ENCODE measurements at places on chromosomes 11 and 22.

DNA sequence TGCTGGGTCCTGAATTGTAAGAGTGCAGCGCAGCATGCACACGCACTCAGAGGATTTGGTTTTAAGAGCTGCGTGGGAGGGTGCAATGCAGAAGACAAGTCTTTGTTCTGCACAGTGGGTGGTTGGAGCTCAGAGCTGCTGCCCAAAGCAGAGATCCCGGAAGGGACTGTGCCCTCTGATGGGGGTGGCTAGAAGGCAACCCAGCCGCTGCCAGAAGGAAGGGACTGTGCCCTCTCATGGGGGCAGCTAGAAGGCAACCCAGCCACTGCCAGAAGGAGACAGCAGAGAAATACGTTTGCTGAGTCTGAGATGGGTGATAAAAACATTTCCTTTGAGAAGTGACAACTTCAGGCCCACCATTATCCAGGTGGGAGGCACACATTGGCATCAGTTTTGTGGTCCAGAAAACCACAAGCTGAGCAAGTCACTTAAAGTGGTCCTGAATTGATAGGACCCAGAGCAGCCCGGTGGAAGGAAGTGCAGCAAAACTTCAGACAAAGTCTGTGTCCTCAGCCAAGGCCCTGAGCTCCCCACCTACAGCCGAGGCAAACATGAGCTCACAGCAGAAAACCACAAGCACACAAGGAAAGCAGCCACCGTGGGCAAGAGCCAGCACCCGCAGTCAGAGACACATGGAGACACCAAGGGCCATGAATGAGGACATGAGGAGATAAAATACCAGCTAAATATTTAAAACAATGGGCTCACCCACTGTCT lies 4.3 kb downstream of the KRTAP5-6 start:
- DNase-seq = no peak

DNA sequence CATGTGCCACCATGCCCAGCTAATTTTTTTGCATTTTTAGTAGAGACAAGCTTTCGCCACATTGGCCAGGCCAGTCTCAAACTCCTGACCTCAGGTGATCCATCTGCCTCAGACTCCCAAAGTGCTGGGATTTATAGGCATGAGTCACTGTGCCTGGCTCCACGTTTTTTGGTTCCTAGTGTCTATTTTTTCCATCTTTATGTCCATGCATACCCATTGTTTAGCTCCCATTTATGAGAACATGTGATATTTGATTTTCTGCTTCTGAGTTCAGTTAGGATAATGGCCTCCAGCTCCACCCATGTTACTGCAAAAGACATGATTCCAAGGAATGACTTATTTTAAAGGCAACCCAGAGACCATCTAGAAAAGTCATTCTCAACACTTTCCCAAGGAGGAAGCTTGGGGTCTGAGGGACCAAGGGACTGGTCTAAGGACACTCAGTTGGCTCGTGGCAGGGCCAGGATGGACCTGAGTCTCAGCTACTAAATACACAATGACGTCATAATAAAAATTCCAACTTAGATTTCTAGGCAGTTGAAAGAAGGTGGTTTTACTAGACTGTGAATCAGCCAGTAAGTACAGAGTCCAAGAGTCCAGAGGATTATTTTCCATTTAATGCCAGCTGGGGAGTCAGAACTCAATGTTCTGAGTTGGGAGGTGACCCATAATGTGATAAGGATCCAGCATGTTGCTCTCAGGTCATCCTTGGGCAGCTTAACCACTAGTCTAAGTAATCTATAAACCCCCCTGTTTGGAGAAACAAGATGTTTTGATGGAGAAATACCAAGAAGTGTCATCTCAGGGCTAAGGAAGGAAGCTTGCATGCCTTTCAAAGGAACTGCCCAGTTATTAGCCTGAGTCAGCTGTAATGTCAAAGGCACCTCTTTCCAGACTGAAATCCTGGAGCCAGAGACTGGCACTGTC lies 39.4 kb downstream of the ABTB2 start:
- peak; percentile 99 for DNase-seq

DNA sequence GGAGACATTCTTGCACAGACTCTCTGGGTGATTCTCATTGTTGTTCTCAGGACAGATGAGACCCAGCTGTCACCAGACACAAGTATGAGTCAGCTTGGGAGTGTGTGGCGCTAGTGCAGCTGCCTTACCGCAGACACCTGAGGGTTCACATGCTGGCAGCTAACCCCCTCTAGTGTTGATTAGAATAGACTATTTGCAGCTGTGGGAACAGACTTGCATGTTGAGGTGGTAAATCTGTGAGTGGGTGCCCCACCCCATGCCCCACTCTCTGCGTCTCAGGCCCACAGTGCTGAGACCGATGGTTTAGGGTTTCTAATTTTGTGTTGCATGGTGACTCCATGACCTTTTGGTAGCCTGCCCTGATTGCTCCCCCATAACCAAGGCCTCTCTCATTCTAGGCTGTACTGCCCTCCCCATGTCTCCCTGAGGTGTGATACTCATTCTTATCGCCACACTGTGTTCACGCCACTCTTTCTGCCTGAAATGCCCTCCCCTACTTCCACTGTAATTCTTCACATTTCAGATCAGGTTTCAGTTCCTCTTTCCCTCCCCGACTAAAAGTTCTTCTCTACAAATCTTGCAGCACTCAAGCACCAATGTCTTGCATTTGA lies 73.7 kb upstream of the KIRREL3 start:
- no peak for DNase-seq

- DNase-seq = no peak
These were observed at the start of gene ME3 for GRCh38 chr11:86672007-86672621. TSS of gene ME3 (minus strand) at chr11:86672616.

DNA sequence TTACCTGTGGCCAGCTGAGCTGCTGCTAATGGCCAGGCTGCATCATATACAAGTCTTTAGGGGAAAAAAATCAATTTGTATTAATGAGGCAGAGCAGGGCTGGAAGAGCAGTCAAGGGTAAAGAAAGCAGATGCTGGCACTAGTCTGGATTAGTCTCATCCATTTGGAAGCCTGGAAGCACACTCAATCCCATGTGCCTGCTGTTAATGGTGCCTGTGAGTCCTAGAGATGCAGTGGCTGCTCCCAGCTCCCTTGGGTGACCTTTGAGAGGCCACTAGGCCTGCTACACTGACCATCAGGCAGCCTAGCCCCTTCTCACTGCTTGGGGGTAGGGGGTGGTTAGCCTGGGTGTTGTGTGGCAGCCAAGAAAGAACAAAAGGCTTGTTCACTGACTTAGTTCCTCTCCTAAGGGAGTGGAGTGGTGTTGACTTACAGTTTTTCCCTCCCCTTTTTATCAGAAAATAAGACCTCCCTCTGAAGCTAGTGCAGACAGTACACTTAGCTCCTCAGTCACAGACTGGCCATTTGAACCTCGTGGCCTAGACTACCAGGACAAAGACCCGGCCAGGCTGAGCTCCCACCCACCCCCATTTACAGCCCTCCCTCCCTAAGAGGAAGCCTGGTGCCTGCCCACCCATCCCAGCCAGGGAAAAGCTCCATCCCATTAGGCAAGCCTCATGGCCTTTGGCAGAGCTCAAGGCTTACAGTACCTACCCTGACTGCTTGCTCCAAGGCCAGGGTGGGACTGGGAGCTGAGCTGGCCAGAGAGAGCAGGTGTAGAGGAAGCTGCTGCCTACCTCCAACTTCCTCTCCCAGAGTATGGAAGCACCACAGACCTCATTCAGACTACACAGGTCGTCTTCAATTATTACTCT lies 7.8 kb downstream of the PIK3IP1 start:
- DNase-seq = no peak

GRCh38 chr11:109138196-109138595 lies 283.8 kb upstream of the C11orf87 start:
- peak; percentile 43 for DNase-seq

- no peak for DNase-seq
These were observed 1.6 kb downstream of the ANKRD42 start for GRCh38 chr11:83195143-83195466.

DNA sequence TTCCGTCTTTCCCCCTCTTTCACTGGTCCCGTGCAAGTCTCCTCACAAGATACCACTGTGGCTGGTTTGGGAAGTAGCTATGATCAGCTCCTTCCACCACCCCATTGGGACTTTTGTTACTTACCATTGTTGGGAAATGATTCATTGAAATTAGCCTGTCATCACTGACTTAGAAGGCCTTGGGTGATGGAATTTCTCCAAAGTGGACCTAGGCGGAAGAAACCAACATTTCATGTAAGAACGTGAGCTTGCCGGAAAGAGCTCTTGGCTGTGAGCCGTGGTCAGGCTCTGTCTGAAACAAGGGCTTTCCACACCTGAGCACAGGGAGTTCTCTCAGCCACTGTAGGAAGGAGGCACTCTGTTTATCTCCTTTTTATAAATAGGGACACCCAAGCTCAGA lies 23.5 kb upstream of the CRYBB3 start:
- DNase-seq = no peak

GRCh38 chr11:57873196-57873911 lies 111.8 kb downstream of the CTNND1 start:
- DNase-seq = peak; percentile 2

DNA sequence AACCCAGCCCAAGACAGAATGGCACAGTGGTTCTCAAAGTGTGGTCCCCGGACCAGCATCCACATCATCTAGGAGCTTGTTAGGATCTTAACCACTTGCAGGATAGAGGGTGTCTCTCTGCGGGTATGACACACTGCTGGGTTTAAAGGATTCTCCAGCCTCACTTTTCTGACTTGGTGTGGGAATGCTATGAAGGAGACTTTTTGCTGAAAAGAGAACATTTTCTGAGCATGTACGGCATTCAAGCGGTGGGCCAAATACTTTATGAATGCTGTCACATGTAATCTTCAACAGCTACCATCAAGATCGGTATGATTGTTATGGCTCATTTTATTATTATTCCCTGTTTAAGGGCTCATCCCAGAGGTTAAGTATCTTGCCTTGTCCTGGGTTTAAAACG lies 1.8 kb upstream of the CD82 start:
- peak; percentile 88 for DNase-seq

GRCh38 chr11:11813288-11813962 lies 28.3 kb upstream of the USP47 start:
- peak; percentile 95 for DNase-seq

DNA sequence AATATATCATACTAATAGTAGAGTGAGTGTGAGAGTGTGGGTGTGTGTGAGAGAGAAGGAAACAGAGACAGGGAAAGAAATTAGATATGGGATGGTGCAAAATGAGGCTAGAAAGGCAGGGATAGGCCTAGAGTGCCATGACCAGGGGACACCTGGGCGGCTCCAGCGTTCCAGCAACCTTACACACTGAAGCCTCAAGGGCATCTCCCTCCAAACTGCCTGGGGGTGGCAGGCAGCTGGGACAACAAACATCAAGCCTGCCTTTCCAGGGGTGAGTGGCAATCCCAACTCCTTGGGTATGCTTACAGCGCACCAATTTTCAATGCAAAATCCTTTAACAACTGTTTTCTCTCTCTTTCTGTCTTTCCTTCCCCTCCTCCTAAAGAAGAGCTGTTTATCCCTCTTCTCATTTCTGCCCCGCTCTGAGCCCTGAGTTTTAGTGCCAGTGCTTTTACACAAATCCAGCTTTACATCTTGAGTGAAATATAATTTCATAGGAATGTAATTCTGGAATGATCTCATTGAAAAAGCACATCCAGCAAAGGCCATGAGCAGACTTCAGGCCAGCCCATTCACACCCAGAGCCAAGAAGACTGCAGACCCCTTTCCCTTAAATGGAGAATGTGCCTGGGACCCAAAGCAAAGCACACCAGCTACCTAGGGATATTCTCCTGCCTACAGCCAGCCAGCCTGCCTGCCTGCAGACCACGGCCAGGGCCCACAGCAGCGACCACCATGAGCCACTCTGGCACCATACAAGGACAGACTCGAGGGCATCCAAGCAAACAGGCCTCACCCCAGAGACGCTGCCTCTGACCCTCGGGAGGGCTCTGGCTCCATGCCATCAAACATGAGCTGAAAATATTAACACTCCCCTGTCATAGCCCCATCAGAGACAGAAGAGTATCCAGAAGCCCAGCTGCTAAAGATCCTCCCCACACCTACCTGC lies 90.3 kb downstream of the RPL27A start:
- DNase-seq = no peak

DNA sequence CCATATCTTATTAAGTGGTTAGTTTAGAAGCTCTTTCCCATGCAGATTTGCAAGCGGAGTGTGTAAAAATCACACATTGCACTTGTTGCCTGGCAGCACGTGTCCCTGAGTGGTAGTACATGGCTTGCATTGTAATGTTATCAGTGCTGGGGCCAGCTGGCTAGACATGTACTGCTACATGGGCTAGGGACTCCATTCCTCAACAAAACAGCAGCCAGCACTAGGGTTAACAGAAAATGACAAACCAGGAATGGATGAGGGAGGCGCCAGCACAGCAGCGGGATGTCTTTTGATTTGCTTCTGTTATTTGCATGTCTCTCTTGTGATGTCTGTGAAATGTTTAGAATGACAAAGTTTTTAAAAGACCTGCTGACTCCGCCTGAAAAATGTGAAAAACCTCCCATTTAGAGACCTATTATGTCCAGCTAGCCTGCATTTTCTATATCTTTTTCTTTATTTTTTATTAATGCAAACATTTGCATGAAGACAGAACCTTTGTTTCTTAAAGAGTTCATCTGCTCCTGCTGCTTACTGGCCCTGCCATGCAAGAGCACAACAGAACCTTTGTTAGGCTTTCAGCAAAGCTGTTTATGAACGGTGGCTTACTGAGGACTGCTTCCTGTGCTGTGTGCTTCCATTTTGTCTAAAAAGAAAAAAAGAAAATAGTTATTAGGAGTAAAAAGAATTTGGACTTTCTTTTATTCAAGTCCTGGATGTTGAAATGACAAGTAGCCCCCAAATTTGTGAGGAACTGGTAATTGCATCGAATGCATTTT lies 40.7 kb downstream of the CSTPP1 start:
- no peak for DNase-seq

GRCh38 chr11:8613036-8613435 lies 19.0 kb upstream of the STK33 start:
- peak; percentile 47 for DNase-seq

DNA sequence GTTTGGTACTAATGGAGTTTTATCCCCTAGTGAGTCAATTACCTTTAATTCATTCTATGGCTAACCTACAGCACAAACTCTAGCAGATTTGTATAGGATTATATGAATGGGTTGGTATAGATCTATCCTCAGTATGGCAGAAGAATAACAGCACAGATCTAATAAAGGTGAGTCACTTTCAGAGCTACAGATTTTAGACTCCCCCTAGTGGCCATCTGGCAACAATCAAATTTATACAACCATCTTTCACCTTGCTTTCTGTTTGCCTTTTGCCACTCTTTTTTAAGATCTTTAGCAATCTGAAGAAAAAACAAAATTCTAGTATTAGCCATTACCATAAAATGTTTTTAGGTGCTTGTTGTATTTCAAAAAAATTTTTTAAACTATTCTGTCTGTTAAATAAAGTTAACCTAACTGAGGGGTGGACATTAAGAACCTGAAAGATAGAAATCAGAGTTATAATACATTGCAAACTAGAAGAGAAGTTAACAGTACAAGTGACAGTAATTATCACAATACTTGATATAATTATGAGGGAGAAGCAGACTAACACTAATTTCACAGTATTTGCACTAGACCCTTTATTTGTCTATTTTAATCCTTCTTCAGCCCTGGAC lies 25.8 kb downstream of the DDIAS start:
- DNase-seq = peak; percentile 55

DNA sequence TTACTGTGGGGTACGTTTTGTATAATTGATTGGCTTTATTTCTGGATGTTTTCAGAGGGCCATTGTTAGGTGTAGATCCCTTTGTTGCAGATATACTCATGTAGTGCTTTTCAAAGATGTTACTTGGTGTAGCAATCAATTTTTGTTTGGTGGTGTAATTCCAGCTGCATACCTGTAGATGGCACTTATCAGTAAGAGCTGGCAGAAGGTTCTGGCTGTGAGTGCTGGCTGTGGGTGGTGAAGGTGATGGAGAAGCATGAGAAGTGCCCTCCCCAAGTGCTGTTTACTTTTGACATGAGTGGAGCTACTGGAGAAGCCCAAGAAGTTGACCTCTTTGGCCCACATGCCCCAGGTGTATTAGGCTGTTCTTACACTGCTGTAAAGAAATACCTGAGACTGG lies 1074.9 kb downstream of the FAM181B start:
- DNase-seq = peak; percentile 11

Measured in amniotic epithelial cell (primary cell).